ENCODE measurements at places on chromosomes 3 and 15.

GRCh38 chr3:113614402-113614801, 82.0 kb downstream of the USF3 start:
- DNase-seq = no peak

DNA sequence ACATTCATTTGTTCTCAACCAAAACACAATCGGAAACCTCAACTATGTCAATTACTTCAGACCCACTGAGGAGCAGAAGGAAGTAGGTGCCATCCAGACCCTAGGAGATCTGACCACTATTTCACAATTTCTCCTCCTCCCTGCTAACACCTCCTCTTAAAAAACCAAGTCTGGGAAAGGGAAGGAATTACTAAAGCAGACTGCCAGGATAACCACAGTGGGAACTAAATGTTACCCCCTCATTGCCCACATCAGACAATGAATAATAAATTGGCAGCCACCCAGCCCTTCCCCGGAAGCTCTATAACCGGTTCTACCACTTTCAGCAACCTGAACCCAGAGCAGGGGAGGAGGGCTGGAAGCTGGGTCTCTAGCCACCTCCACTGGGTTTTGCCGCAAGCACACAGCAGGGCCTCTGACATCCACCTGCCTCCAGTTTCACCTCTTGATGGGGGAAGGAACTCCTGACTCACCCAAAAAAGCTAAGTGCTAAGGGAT, 17.6 kb downstream of the C15orf62 start:
- no peak for DNase-seq

DNA sequence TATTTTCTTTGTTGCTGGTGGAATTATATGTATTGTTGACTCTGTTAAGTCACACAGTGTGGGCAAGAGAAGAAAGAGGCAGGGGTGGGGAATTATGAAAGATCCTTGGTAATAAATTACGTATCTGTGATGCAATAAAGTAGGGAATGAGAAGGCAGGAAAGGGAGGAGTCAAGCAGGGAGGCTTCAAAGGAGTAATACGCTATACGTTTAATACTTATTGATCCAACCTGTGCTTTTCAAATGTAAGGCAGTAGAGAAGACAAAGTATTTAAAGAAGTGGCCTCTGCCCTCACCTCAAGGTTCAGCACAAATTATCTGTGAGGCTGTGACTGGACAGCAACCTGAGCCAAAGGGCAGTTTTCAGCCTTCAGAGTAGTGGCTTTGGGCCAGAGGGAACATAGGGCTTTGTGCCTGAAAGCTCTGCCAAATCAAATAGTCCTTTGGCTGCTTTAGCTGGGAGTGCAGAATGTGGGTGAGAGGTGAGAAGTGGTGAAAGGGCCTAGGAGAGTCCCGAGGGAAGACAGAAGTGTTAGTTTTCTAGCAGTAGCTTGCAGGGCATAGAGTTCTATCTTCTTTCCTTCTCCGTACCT, 1.2 kb upstream of the PLIN1 start:
- DNase-seq = no peak

- no peak for DNase-seq
Observed at GRCh38 chr3:118332699-118333098, 701.9 kb downstream of the IGSF11 start.

GRCh38 chr15:90787881-90788280, 70.7 kb downstream of the BLM start:
- no peak for DNase-seq

GRCh38 chr15:96261575-96262034, 68.9 kb upstream of the NR2F2 start:
- DNase-seq = no peak

DNA sequence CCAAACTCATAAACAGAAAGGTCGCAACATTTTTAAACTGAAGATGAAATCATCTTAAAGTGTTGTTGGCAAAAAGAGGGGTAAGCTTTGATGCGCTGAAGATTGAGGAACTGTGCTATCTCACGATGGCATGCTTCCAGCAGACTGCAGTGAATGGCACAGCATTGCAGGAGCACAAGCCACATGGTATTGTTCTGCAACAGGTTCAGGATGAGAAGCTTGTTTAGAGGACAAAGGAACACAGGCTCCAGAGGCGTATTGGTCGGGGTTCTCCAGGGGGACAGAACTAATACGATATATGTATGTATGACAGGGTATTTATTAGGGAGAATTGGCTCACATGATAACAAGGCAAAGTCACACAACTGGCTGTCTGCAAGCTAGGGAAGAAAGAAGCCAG, 13.8 kb upstream of the PLD1 start:
- DNase-seq = no peak

- no peak for DNase-seq
Observed at GRCh38 chr3:50605901-50606326, 5.7 kb downstream of the CISH start.

DNA sequence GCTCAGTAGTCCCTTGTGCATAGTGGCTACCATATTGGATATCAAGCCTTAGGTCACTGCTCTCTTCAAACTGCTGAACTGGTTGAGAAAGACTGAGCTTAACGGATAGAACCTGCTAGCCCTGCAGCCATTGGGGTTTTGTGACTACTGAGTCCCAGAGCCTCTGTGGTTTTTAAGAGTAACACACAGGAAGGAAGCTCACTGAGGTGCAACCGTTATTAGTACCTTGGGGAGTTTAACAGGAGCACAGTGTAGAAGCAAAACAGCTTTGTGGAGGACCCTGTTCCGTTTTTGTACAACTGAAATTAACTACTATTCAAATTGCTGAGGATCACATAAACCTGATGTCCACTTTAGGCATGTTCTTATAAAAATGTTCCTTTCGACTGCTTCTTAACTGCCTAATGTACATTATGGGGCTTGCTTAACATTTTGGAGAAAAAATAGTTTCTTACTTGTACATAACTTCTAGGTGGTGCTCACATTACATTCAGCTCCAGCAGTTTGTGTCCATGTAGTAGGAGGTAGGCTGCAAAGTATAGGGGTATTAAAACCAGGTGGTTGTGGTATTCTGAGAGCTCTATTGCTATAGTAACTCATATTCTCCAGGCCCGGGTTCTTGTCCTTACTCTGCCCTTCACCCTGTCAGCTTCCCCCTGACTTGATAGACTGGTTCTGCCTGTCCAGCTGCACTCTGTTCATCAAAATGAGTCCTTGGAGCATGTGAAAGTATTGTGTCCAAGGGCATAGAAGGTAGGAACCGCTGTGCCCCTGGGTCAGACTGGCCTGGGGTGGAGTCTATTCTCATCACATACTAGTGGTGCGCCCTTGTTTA, 17.3 kb downstream of the PXK start:
- DNase-seq = peak; percentile 86

DNA sequence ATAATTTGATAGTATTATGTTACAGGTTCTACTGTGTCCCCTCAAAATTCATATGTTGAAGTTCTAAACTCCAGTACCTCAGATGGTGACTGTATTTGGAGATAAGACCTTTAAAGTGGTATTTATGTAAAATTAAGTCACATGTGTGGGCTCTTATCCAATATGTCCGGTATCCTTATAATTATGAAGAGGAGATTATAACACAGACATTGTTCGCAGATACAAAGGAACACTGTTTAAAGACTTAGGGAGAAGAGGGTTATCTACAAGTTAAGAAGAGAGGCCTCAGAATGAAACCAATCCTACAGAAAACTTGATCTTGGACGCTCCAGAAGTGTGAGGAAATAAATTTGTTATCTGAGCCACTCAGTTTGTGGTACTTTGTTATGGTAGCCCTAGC, 50.9 kb downstream of the DPH6 start:
- DNase-seq = no peak

GRCh38 chr3:115363071-115363470, 216.0 kb upstream of the ZBTB20 start:
- no peak for DNase-seq

GRCh38 chr15:84988909-84989644, 7.4 kb downstream of the PDE8A start:
- no peak for DNase-seq

DNA sequence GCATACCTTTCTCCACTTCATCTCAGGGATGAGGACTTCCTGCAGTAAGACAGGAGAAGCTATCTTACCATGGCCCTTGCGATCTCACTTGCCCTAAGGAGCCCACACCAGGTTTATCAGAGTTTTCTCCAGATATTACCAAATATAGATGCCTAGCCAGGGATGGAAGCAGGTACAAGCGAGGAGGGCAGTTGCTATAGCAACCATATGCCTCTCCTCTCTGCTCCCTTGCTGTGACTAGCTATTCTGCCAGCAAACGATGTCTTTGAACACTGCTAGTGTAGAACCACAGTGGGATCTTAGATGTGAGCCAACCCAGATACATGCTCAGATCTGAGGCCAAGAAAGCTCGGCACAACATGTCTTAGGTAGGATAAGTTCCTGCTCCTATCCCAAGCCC, 33.9 kb downstream of the GRAMD2A start:
- DNase-seq = no peak

DNA sequence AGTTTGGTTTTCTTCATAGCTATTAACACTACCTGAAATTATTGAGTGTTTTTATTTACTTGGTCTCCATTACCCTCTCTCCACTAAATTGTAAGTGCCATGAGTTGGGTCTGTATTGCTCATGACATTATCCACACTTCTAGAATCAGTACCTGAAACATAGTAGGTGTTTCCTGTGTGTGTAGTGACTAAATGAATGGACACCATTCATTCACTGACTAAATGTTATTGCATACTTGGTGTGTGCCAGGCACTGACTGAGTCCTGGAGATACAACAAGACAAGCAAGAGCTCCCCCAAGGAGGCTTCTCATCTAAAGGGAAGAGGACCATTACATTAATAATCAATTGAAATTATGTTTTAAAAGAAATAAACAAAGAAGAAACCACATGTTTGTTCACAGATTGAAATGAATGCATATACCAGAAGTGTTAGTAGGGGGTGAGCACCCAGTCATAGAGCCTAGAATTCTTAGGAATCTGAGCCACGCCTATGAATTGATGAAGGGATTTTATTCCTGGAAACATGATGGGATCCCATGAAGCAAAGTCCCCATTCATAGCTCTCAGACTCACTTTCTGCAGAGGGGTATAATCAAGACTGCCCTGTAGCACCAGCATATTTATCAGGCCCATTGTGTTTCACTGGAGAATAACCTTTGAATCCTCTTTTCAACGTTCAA, 31.7 kb upstream of the ATOSA start:
- DNase-seq = no peak

DNA sequence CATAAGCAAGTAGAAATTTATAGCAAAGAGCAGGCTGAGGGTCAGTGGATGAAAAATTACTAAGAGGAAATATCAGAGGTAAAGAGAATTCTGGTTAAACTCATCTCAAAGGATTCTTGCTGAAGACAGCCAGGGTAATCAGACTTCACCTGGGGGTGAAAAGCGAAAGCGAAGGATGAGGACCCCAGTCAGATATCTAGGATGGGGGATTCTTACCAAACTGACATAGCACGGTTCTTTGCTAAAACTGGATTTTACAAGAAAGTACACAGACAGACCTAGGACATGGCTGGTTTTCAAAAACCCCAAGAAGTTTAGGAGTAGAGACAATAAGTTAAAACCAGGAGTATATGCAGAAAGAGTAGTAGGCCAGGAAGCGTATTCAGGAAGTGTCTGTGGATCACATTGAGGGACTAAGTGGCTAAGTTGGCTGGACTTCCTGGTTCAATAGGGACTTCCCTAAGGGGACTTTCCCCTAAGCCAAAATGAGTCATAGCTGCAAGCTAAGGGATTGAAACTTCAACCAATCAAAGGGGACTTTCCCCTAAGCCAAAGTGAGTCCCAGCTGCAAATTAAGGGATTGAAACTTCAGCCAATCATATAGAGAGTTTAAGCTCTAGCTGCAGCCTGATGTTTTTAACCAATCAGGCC, 2.4 kb upstream of the CFAP91 start:
- DNase-seq = peak; percentile 36

DNA sequence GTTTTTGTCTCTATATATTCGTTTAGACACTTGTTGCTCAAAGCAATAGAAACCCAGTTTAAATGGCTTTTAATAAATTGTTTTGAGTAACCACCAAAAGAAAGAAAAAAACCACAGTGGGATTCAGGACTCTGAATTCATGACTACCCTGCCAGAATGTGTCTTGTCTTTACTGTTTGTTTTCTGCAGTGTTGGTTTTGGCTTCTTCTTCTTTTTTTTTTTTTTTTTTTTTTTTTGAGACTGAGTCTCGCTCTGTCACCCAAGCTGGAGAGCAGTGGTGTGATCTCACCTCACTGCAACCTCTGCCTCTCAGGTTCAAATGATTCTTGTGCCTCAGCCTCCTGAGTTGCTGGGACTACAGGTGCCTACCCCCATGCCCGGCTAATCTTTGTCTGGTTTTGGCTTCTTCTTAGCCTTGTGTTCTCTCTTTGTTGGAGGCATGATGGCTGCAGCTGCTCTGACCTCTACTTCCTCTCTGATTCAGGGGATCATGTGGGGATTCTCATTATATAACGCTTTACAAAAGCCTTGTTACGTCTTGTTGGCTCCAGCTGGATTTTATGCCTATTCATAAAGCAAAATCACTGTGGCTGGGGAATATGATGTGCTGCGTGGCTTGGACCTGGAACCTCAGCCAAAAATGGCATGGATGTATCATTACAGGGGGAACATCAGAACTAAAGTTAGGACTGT, 54.0 kb downstream of the PLS1 start:
- peak; percentile 54 for DNase-seq

DNA sequence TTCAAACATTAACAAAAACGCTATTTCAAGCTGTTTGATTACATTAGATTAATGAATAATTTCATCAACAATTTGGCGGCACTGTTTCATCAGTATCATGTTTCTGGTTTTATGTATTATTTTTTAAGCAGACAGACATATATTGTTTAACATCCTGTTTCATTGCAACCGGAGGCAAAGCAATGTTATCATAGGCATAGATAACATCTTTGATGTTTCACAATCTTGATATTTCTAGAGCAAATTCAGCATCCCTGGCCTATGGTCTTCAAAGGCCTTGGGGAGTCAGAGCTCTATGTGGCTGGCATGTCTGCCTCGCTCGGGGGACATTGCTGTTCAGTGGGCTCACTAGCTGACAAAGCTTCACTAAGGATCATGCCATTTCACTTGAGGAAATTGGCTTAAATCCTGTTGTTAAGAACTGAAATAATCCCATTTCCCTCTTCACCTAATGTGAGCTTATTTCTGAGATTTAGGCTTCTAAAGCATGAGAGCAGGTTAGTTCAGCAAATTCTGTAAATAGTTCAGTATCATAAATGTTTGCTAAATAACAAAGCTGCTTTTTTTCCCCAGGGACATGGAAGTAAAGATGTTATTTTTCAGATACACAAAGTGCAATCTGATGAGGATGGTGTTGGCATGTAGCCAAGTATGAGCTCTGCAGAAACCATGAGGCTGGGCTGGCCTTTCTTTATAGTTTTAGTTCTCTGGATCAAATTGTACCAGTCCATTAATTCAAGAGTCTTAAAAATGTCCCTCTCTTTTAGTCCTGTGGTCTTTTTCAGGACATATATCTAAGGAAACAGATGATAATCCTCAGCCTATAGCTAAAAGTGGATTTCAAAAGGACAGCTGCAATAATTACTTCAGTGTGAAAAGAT, 941.4 kb downstream of the PLOD2 start:
- no peak for DNase-seq

GRCh38 chr3:59433546-59433945, 383.7 kb upstream of the CFAP20DC start:
- no peak for DNase-seq

- DNase-seq = no peak
Observed at GRCh38 chr3:49012441-49013017, 5.3 kb downstream of the WDR6 start.

- peak; percentile 87 for DNase-seq
Observed at GRCh38 chr15:56491110-56491722, 26.3 kb upstream of the MNS1 start.

- no peak for DNase-seq
Observed at GRCh38 chr3:197397838-197398237, 99.4 kb upstream of the DLG1 start.
